Activated T-helper 17 cell treated with anti-CD3 and anti-CD28 coated beads, Interleukin-2, amount 50 U/mL, for 72 hours (primary cell): ENCODE measurements at places on chromosomes 11 and 22. TPM values are rescaled to one million over a fixed set of nuclear protein-coding genes. Genes with fewer than 3 reads are reported as not detected.

- ATAC-seq = peak; percentile 29
These were observed 47.5 kb downstream of the IGLL5 start for GRCh38 chr22:22935056-22935545.

GRCh38 chr11:89490602-89490980, 584 bp downstream of the NOX4 start:
- no peak for ATAC-seq

- ATAC-seq = no peak
These were observed 4.4 kb downstream of the CDON start for GRCh38 chr11:126058105-126058874.

Gene HEPN1
- not detected for total RNA-seq

DNA sequence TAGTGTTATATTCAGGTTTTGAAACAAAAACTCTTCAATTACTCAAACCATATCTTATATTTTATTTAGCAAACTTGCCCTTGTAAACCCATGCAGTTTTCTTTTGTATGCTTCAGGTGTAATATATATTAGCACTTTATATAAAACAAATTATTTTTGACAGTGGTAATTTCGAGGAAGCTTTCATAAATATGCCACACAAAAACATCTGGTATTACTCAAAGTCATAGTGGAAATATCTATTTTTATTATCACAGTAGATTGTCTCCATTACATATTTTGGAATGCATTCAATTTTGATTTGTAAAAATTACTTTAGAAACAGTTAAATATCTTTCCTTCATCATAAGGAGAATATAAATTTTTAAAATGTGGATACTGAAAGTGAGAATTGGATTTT, 89.1 kb upstream of the FIBIN start:
- ATAC-seq = no peak

DNA sequence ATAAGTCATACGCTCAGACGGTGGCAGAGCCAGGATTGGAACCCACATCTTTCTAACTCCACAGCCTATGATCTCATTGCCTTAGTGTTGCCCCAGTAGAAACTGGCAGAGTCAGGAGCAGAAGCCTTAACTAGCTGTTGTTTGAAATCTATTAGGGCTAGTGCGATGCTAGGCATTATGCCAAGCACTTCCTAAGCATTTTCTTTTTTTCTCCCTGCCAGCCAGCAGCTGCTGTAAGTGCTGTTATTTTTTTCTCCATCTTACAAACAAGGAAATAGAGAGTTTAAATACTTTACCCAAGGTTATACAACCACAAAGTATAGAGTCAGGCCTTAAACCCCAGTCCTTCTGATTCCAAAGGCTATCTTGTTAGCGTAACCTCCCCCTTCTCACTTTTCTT, 161.0 kb upstream of the SORL1-AS1 start:
- no peak for ATAC-seq
